ENCODE measurements at places on chromosomes 6 and 20.

GRCh38 chr6:3259491-3259958, 778 bp downstream of the PSMG4 start:
- no peak for DNase-seq

DNA sequence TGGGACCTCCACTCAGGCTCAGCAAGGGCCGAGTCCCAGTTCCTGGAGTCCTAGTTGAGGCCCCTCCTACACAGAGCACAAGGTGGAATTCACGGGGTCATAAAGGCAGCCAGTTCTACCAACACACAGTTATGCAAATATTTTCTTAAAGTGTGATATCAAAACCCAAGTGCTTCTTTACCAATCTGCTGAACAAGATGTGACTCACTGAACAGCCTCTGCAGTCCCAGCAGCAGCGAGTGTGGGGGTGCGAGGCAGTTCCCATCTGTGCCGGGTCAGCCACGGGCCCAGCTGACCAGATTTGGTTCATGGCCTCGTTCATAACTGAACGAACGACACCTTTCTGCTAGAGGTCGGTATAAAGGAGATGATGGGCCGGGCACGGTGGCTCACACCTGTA, 4.5 kb upstream of the TCEA2 start:
- no peak for DNase-seq

- no peak for DNase-seq
Measured at GRCh38 chr6:43924222-43924702, 154.3 kb downstream of the VEGFA start.

GRCh38 chr6:139473231-139473701, 98.8 kb upstream of the CITED2 start:
- peak; percentile 80 for DNase-seq

- peak; percentile 2 for DNase-seq
Measured at GRCh38 chr6:153131037-153131981, at the start of gene RGS17. Gene RGS17, minus strand, starts transcription at chr6:153131282. Its CDS starts 87,264 bp downstream, at chr6:153044018.

- DNase-seq, result peak; percentile 73
Measured at GRCh38 chr6:71072508-71072907, 115.6 kb upstream of the B3GAT2 start.

GRCh38 chr20:21862259-21862946, 156.9 kb downstream of the PAX1 start:
- no peak for DNase-seq

DNA sequence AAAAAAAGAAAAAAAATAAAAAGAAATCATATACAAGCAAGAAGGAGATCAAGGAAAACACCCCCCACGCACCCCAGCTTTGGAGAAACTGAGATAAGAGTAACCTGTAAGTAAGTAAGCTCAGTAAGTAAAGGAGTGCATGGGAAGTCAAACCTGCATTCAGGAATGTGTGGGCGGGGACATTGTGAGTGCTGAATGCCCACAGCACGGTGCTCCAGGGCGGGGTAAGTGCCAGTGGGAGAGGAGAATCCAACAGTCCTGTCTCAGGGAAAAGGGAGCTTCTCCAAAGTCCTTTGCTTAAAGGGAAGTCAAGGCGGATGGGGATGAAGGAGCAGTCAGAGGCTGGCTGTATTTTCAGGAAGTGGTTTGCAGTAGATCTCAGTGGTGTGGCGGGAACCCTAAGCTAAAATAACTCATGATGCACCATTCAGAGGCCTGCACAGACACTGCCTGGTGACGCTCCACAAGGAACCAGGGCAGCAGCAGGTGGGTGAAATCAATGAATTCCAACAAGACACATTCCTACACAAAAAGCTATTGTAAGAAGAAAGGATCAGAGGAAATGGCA, 368.0 kb downstream of the QKI start:
- no peak for DNase-seq

- DNase-seq, result no peak
Measured at GRCh38 chr6:75446241-75446880, 47.2 kb downstream of the FILIP1 start.

DNA sequence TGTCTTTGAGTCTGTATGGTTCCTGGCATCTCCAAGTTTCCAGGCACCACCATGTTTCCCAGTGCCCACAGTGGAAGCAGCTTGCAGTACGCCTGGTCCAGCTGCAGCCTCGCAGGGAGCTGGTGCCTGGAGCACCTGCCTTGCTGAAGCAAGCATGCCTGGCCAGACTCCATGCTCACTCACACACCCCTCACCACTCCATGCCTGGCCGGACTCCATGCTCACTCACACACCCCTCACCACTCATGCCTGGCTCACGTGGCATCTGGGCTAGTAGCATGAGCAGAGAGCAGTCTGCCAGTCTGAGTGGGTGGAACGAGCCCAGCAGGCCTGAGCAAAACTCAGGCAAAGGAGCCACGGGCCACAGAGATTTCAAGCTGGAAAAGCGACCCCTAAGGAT, 214.3 kb downstream of the TFAP2C start:
- DNase-seq, result no peak

DNA sequence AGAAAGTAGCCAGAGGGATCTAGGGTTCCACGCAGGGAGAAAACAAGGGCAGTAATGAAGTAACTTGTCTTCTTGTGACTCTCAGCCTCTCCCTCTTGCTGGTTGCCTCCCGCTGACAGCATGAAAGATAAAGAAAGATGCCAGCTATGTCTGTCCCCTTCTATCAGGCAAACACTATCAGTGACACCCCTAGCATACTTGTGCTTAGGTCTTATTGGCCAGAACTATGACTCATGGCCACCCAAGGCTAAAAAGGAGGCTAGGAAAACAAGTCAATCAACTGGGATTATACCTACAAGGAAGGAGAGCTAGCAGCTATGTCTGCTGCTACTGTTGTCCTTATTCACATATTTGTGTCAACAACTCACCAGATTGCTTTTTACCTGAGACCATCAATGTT, 206.8 kb upstream of the SOX4 start:
- DNase-seq, result no peak

- DNase-seq, result no peak
Measured at GRCh38 chr6:137808191-137808590, 58.9 kb upstream of the TNFAIP3 start.

DNA sequence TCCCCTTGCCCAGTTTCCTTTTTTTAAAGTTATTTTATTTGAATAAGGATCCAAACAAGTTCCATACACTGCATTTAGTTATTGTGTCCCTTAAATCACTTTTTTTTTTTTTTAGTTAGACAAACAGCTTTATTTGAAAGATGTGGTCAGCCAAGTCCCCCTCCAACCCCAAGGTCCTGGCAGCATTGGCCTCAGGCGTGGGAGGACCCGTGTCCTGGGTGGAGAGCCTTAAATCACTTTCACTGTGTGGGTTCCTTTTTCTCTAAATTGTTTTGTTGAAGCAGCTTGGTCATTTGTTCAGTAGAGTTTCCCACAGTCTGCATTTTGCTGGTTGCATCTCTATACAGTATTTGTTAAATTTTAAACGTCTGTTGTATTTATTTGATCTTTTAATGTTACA, 5.2 kb upstream of the TBCC start:
- no peak for DNase-seq

GRCh38 chr20:47141941-47142773, 214.3 kb downstream of the ZMYND8 start:
- no peak for DNase-seq

DNA sequence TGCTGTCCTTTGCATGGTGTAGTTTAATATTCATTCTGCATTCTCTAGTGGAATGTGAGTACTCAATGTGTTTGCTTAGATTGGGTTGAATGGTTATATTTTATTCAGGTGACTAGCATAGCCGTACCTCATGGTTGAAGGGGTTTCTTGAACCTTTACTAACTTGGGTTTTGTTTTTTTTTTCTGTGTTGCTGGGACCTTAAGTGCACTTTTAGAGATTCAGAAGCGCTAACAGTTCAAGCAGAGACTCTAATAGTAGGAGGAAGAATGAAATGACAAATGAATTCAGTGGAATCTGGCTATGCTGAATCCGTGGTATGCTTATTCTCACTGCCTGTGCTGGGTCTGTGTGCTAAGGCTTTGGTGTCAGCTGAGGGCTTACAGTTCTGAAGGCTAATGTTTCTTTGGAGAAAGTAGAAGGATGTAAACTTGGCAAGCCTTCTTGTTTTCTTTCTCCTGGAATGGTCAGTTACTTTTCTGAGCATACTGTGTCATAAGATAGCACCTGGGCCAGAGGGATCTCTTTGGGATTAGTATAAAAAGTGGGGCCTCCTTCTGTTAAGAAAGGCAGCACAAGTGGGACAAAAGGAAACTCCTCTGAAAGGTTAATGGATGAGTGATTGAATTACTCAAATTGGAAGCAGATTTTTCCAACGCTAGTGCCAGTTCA, 28.7 kb downstream of the RNF144B start:
- no peak for DNase-seq

GRCh38 chr6:150485161-150485958, 114.3 kb upstream of the PLEKHG1 start:
- no peak for DNase-seq

- DNase-seq, result no peak
Measured at GRCh38 chr6:75283907-75284631, 523 bp downstream of the TMEM30A start.

GRCh38 chr6:163301726-163302635, 112.5 kb upstream of the QKI start:
- DNase-seq, result no peak

- DNase-seq, result no peak
Measured at GRCh38 chr6:157253017-157253416, 70.3 kb downstream of the TMEM242 start.

DNA sequence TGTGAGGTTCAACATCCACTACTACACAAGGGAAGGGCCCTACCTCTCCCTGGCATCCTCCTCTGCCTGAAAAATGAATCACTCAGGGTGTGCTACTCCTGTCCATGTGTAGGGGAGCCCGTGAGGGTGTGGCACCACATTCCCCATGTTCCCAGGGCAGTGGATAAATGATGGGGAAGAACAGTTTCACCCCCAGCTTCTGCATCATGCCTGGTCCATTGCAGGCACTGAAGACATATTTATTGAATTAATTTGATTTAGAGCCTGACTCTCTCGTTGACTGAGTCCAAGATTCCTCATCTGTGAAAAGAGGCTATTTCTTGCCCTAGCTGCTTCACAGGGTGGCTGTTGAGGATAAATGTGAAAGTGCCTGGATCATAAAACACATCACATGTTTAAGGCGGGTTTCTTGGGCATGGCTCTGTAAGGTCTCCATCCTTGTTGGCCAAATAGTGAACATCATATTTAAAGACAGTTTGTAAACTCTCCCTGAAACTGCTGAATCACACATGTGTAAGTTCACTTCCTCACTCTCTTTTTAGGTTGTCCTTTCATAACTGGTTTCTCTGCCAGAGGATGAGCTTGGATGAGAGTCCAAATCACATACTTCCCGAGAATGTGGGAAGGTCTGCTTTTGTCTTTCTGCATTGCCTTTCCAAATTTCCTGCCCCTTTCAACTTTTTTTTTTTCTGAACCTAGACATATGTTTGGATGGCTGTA, 79.7 kb upstream of the FYN start:
- no peak for DNase-seq

DNA sequence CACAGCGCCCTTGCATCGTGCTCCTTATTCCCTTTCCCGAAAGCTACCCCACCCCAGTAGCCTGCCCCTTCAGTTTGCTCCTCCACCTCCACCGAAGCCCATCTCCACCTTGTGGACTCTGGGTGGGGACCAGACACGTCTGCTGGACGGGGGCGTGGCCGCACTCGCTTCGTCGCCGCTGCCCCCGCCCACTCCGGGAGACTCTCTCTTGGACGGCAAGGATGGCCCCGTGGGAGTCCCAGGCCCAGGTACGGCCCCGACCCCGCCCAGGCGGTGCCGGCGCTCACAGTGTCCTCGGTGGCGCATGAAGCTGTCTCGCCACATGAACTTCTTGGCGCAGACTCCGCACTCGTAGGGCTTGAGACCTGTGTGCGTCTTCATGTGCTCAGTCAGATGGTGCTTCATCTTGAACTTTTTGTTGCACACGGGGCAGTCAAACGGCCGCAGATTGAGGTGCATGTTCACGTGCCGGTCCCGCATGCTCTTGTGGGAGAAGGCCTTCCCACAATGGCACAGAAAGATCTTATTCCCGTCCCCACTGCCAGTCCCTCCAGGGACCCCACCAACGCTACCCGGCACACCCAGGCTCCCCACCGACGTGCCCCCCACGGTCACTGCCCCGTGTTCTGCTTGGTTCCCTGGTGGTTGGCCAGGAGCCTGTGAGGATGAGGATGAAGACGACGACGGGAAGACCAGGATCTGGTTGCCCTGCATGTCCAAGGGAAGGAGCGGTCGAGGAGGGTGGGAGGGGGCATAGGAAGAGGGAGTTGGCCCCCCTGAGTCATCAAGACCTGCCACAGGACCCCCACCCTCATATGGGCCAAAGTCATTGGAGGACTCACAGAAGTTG, 1.3 kb upstream of the TAPBP start:
- DNase-seq, result no peak

DNA sequence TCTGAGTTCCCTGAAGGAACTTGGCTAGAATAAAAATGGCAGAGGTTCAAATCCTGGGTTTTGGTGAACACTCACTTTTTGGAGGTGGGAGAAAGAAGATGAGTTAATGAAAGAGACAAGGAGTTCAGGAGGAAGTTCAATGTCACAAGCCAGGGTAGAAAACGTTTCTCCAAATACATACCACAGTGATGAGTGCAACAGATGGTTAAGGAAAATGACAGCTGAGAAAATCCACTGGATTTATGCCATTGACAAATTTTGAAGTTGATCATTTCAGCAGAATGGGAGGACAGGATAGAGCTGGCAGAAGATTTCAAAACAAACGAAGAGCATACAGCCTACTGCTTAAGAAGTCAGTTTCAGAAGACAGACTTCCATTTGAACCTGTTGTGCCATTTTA, 122.7 kb downstream of the GFRAL start:
- DNase-seq, result no peak

DNA sequence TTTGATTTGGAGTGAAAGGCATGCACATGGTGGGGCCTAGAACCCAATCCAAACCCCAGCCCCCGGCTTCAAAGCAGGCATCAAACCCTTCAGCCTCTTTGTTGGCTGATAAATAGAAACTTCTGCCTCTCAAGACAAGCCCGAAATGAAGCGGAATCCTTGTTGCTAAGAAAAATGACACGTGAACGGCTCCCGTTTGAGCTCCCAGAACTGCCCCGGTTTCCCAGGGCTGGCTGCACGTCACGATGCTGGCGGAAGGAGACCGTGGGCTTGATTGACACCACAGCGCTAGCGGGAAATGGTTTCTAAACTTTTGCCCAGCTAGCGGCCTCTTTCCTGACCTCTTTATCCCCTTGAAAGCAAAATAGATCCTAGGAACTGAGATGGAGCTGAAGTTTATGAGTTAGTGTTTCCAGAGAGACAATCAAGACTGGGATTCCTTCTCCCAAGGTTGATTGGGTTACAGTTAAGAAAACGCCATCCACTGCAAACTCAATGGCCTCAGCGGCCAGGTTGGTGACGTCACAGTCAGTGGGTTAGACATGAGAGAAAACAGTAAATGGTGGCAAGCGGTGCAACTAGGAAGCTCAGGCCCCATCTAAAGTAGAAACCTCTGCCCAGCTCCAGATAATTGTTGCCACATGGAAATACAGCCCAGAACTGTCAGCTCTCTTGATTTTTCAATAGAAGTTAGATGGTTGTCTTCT, 117.0 kb downstream of the ANKRD60 start:
- no peak for DNase-seq

GRCh38 chr20:19210391-19211155, 1.9 kb upstream of the SLC24A3 start:
- no peak for DNase-seq

GRCh38 chr6:165579151-165579550, 83.9 kb downstream of the PDE10A start:
- no peak for DNase-seq
